K562 (cell line): ENCODE measurements at places on chromosomes 11 and 22.

DNA sequence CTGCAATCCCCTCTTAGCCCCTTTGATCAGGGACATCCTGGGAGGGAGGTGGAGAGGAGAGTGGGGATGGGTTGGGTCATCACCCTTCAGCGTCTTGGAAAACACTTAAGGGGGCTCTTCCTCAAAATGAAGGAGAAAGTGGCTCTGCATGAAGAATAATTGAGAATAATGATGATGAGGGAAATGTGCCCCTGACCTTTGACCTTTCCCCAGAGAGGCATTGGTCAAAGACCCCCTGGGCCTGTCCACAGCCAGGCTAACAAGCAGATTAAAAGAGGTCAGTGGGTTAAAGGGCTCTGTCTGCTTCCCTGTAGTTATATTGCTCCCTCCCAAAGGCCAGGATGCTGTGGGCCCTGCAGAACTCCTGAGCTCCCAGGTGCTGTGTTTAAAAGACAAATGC, 68.7 kb downstream of the NAV2 start:
- no peak for DNase-seq

GRCh38 chr11:116649268-116649667, 123.5 kb downstream of the BUD13 start:
- DNase-seq = no peak

DNA sequence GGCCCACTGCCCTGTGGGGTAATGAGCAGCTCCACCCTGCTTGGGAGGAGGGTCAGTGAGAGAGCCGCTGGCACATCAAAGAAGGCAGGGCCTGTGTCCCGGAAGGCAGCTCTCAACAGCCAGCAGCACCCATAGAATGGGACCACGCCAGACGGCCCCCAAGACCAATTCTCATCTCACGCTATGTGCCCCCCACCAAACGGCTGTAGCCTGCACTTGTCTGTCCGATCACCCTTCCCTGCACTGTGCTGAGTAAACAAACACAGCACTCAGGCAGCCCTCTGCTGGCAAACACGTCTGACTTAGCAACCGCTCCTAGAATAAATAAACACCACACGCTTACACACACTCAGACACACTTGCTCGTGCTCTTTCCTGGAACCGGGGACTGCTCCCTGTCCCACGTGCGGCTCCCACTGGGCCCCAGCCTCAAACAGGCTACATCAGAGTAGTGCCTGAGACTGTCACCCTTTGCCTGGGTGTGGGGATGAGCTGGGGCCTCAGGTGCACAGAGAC, 53.2 kb upstream of the CDON start:
- DNase-seq = peak; percentile 23

DNA sequence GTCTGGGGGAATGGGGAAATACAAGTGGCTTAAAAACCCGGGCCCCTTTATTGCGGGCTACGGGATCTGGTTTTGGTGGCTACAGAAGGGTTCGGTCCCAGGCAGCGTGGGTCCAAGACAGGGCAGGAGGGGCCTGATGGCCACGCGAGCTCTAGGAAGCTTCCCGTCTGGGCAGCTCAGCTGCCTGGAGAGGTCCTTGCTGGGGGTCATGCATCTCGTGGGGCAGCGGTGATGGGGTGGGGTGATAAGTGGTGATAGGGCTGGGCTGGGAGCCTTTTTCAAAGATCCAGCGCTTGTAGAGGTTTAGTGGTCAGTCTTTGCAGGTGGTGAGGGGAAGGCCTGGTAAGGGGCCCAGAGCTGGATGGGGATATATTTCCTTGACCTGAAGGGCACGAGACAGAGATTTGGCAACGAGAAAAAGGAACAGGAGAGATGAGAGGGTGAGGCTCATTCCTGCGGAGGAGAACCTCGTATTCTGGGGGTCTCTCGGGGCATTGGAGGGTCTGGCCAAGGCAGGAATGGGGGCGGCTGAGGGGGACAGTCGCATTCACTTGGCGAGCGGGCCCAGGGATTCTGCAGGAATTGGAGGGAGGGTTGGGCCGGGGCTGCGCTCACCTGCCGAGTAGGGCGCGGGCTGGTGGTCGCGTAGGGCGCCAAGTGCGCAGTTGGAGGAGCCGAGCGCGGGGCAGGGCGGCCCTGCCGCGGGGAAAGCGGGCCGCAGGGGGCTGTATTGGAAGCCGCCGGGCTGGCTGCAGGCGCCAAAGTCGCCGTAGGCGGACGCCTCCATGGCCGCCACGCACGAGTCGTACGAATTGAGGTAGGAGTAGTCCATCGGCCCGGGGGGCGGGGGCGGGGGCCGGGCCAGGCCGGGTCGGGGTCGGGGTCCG, 560 bp downstream of the PHOX2A start:
- DNase-seq = no peak

DNA sequence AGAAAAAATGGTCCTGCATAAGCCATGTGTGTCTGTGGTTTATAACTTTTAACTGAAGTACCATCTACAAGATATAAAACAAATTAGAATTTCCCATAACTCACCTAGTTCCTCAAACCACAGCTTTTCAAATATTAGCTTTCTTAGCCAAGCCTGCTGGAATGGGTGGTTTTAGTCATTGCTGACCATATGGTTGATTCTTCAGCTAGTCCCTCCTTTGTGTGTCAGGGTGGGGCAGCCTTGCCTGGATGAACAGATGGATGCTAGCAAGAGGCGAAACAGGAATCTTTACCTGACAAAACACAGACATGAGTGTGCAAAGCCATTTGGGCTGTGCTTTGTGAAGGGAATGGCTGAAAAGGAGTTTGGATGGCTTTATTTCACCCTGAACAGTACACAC, 6.9 kb upstream of the B3GNT6 start:
- no peak for DNase-seq

- DNase-seq = no peak
These were observed 207.6 kb upstream of the LUZP2 start for GRCh38 chr11:24289301-24289700.

- no peak for DNase-seq
These were observed 67.6 kb upstream of the ARHGAP42 start for GRCh38 chr11:100619484-100619883.

DNA sequence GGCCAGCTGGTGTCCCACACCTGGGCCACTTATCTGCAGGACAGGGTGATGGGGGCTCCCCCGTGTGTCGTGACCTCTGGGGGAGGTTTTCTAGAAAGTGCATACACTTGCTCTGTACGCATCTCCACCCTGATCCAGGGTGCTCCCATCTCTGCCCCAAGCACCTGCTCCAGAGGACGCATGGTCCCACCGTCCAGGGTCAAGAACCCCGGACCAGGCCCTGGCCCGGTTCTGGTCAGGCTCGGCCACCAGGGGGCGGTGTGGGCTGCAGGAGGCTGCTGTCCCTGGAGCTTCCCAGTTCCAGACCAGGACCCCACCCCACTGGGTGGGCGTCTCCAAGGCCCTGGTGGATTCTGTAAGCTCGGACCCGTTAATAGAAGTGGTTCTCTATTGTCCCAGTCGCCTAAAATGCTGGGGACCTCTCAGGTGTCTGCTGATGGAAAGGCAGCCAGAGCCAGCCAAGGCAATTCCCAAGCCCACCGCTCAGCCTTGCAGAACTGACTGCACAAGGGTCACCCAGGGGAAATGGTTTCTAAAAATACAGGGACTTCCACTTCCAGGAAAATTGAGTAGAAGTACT, 34.7 kb upstream of the SEPTIN5 start:
- peak; percentile 94 for DNase-seq

GRCh38 chr11:33980897-33981296, 70.6 kb upstream of the CAPRIN1 start:
- DNase-seq = no peak

DNA sequence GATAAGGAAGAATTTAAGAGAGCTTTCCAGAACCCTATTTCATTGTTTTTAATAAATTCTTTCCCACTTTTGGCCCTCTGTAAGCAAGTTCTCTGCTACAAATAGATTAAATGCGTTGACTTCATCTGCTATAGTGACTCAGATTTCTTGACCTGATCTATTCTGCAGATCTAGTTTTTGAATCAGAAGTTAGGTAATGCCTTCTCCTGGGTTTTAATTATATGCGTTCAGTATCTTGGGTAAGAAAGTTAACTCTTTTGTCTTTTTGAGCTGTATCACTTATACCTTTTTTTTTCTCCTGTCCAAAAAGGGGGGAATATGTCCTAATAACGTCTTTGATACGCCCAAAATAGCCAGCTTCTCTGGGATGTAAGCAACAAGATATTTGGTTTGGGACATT, 2.4 kb upstream of the HEPHL1 start:
- no peak for DNase-seq

DNA sequence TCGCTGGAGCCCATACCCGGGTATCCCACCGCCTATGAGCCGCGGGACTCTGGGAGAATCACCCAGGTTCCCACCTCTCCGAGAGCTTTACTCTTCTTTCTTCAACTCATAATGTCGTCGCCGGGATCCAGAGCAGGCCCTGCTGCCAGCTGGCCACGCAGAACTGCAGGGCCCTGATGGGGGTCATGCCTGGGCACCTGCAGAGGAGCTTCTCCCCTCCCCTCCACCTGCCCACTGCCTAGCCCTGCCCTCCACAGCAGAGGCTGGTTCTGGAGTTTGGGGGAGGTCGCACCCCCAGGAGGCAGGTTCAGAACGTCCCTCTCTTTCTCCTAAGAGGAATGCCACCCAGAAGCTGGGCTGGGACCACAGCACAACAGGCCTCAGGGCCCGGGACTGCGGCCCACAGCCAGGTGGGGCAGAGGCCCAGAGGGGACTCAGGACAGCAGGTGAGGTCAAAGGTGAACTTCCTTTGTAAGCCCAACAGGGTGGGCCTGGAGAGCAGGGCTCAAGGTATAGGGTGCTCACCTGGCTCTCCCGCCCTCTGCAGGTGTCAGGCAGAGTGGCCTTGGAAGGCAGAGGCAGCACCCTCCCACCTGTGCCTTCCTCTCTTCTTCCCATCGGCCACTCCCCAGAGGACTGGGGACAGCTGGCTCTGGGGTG, 1.9 kb downstream of the SLC25A45 start:
- DNase-seq = no peak

- DNase-seq = no peak
These were observed 62.0 kb downstream of the DHCR7 start for GRCh38 chr11:71386202-71386601.

DNA sequence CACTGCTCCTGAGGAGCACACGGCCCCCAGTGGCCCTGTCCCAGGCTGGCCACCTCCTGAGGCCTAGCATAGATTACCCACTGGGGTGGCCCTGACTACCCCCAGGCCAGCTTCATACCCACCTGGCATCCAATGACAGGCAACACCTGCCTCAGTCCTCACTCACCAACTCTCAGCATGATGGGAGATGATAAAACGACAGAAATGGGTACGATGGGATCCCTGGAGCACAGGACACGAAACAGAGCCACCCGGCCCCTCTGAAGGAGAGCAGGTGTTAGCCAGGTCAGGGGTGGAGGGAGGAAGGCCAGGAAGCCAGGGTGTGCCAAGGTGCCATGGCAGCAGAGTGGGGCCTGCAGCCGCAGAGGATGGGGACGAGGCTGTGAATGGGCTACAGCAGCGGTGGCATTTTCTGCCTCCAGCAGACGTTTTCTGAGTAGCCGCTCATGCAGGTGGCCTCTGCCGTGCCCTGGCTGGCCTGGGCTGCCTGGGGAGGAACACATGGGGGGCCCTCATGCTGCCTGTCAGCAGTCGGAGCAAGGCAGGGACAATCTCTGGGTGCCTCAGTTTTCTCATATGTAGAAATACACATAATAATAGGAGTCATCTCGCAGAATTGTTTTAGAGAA, 50.2 kb upstream of the FGF3 start:
- DNase-seq = no peak

- no peak for DNase-seq
These were observed 48.0 kb downstream of the MYO7A start for GRCh38 chr11:77175869-77176539.

GRCh38 chr22:31836010-31836409, 82.2 kb downstream of the DEPDC5 start:
- DNase-seq = no peak

- DNase-seq = no peak
These were observed 120.0 kb upstream of the BDNF start for GRCh38 chr11:27820249-27820648.

GRCh38 chr11:95182397-95182796, 48.6 kb downstream of the SESN3 start:
- DNase-seq = no peak

- DNase-seq = no peak
These were observed 7.7 kb downstream of the LRRC32 start for GRCh38 chr11:76662656-76663485.

- DNase-seq = no peak
These were observed 3.8 kb upstream of the OR10A5 start for GRCh38 chr11:6841694-6842093.

GRCh38 chr22:46147471-46148267, 2.7 kb upstream of the PPARA start:
- DNase-seq = no peak

- DNase-seq = peak; percentile 80
These were observed 10.1 kb downstream of the STIM1 start for GRCh38 chr11:3865388-3866193.

- no peak for DNase-seq
These were observed 2.8 kb upstream of the PHLDA2 start for GRCh38 chr11:2931771-2932738.

GRCh38 chr11:65551572-65552387, 6.4 kb downstream of the LTBP3 start:
- DNase-seq = peak; percentile 54

GRCh38 chr11:12560362-12560761, 113.9 kb upstream of the TEAD1 start:
- DNase-seq = no peak

DNA sequence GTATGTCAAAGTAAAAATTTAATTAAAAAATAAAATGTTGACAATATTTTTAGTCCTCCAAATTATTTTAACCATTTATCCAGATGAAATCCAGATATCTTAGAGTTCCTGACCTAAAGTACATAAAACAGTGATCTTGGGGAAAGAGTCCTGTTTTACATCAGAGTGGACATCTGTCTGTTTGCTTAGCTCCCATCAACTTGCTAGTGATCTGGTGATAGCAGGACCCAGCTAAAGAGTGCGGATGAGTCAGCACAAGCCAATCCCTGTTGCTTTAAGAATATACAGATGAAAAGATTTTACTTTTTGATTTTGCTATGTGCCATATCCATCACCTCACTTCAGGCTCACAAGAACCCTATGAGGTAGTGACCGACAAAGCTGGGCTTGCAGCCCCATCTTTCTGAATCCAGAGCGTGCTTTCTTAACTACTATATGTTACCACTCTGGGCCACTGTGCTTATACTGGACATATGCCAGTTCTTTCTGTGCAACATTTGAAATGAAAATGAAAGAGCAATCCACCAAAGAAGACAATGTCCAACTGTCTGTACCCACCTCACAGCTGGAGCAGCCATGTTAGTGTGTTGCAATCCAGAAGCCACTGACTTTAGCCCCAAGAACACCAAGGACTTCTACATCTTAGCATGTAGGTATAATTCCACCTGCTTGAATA, 167.6 kb upstream of the SESN3 start:
- DNase-seq = peak; percentile 14

DNA sequence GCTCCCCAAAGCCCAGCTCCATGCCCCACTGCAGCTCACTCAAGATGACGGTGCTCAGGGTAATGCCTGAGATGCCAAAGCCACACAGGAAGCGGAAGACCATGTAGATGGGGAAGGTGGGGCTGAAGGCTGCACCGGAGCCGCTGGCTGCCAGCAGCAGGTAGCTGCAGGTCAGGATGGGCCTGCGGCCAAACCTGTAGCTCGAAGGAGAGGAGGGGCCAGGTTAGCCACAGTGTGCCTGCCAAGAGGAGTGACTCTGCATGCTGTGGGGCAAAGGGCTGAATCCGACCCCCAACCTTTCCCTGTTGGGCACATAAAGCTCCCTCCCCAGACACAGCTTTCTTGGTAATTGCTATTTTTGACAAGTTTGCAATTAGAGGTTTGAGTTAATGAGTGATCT, 14.9 kb upstream of the SLC22A6 start:
- no peak for DNase-seq
